Breast epithelium (tissue), 4 donors: ENCODE measurements at places on chromosomes 3 and 15. TPM values are rescaled to one million over a fixed set of nuclear protein-coding genes. Genes with fewer than 3 reads are reported as not detected.

DNA sequence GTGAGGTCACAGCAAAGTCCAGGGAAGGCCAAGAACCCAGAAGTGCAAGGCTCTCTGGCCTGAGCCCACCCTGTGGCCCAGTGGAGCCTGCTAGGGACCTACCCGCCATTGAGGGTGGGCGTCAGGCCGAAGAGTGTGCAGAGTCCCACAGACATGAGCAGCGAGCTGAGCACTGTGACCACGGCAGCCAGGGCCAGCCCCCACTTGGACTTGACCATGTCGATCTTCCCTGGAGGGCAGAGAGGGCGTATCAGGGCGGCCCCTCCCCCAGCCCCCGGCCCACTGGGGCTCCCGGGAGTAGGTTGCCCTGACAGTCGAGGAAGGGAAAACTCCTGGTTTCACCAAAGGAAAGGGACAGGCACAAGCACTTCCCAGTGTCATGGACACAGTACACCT lies 44.6 kb downstream of the PTPN23 start:
- peaks cover 11% of the 10 kb centered on the region for H3K4me1 ChIP-seq
- H3K27me3 ChIP-seq = no peaks in the 10 kb centered on the region
- H3K4me3 ChIP-seq = no peak overlapping the region
- no peak overlapping the region for H3K27ac ChIP-seq

- H3K36me3 ChIP-seq = no peaks in the 10 kb centered on the region
- no peaks in the 10 kb centered on the region for H3K27me3 ChIP-seq
- no peak overlapping the region for H3K4me3 ChIP-seq
- no peak for DNase-seq
These were observed 2.6 kb upstream of the SLC9A9 start for GRCh38 chr3:143850877-143851276.

GRCh38 chr3:9206287-9206686 lies 43.2 kb downstream of the SRGAP3 start:
- no peaks in the 10 kb centered on the region for H3K27me3 ChIP-seq
- H3K4me1 ChIP-seq = no peaks in the 10 kb centered on the region
- no peak for DNase-seq
- H3K36me3 ChIP-seq = no peaks in the 10 kb centered on the region
- no peak overlapping the region for H3K27ac ChIP-seq

Gene SYNPR
- total RNA-seq = not detected

Gene IGF2BP2
- total RNA-seq = 27.5 TPM

Gene CPN2
- not detected for total RNA-seq

GRCh38 chr15:76502678-76503077 lies 166.1 kb downstream of the ISL2 start:
- no peak overlapping the region for H3K4me3 ChIP-seq
- no peaks in the 10 kb centered on the region for H3K4me1 ChIP-seq
- no peak overlapping the region for H3K27ac ChIP-seq
- DNase-seq = no peak
- H3K27me3 ChIP-seq = no peaks in the 10 kb centered on the region
- H3K36me3 ChIP-seq = no peaks in the 10 kb centered on the region

DNA sequence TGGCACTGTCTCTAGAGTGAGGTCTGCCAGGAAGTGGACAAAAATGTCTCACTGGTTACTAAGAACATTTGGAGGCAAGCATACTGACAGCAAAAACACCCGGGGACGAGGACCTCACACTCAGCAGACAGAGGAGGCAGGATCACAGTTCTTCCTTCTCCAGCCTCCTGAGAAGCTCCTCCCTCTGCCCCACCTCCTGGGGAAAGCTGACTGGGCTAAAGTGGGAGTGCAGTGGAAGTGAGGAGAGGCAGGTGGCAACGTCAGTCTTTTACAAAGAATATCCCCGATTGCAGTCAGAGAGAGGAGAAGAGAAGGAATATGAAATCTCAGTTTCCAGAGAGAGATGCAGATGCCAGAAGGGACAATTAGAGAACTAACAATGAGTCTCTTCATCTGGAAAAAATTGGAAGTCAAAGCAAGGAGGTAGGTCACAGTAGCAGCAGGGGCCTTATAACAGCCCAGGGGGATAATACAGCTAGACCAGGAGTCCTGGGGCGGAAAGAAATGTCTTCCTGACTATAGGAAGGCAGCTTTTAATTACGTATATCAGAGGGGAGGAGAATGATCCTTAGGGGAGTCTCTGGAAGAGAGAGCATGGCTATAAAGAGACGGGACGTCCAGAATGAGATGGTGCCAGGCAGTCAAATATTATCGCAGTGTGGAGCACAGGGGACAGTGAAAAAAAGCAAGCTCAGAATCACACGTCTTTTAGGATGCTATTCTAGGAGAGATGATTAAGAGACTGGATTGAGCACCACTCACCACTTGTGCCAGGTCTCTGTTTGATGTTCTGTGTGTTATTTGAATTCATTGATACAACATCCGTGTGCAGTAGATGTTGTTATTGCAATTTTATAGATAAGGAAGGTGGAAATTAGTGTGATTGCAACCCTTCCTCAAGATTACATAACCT lies 47.2 kb downstream of the LEO1 start:
- no peaks in the 10 kb centered on the region for H3K27me3 ChIP-seq
- no peak overlapping the region for H3K4me3 ChIP-seq
- DNase-seq = no peak
- no peak overlapping the region for H3K27ac ChIP-seq
- no peaks in the 10 kb centered on the region for H3K4me1 ChIP-seq

DNA sequence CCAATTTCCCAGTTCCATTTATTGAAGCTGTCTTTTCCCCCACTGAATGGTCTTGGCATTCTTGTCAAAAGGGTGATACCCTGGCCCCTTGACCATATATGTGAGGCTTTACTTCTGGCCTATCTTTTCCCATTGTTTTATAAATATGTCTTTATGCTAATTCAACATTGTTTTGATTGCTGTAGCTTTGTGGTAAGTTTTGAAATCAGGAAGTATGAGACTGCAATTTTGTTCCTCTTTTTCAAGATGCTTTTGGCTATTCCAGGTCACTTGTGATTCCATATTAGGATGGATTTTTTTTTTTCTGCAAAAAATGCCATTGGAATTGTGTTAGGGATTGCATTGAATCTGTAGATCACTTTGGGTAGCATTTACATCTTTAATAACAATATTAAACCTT lies 141.2 kb upstream of the MANF start:
- no peak overlapping the region for H3K4me3 ChIP-seq
- H3K36me3 ChIP-seq = no peaks in the 10 kb centered on the region
- DNase-seq = no peak

GRCh38 chr15:65650312-65651041 lies 28.7 kb downstream of the SLC24A1 start:
- peaks cover 4% of the 10 kb centered on the region for H3K4me1 ChIP-seq
- no peak overlapping the region for H3K27ac ChIP-seq
- no peaks in the 10 kb centered on the region for H3K36me3 ChIP-seq
- no peak for DNase-seq
- H3K27me3 ChIP-seq = no peaks in the 10 kb centered on the region
- H3K4me3 ChIP-seq = no peak overlapping the region

DNA sequence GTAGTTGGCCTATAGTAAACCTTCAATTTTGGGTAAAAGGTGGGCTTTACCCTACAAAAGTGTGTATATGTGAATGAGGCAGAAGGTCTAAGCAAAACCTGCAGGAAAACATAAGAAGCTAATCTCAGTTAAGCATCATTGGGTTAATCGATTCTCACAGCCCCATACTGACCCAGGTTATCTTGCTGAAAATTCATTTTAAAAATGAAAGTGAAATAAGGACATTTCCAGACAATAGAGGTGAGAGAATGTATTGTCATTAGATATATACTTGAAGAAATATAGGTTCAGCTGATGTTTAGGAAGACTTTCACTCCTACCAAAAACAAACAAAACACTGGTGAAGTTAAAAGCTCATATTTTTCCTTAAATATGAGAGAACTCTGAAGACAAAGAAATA lies 85.6 kb downstream of the MCF2L2 start:
- H3K27ac ChIP-seq = no peak overlapping the region
- no peak for DNase-seq
- H3K4me1 ChIP-seq = no peaks in the 10 kb centered on the region
